ENCODE measurements at places on chromosomes 11 and 22. TPM values are rescaled to one million over a fixed set of nuclear protein-coding genes. Genes with fewer than 3 reads are reported as not detected.

CACNA1I gene
- total RNA-seq: not detected

DNA sequence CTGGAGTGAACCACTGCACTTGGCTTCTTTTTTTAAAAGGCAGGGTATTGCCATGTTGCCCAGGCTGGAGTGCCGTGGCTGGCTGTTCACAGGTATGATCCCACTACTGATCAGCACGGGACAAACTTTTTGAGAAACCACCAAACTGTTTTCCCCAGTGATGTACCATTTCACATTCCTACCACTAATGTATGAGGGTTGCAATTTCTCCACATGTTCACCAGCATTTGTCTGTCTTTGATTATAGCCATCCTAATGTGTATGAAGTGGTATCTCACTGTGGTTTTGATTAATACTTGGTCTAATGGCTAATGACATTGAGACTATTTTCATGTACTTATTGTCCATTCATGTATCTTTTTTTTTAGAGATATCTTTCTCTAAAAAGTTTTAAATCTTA is 41.5 kb upstream of the EP300 start:
- DNase-seq: no peak

MYO7A gene
- total RNA-seq: 8.3 TPM

- DNase-seq: peak; percentile 80
These were observed 2.6 kb upstream of the FTH1 start for GRCh38 chr11:61969838-61970662.

- no peak for DNase-seq
These were observed 1.9 kb upstream of the DGAT2 start for GRCh38 chr11:75766443-75767227.

APOL5 gene
- not detected for total RNA-seq

DNA sequence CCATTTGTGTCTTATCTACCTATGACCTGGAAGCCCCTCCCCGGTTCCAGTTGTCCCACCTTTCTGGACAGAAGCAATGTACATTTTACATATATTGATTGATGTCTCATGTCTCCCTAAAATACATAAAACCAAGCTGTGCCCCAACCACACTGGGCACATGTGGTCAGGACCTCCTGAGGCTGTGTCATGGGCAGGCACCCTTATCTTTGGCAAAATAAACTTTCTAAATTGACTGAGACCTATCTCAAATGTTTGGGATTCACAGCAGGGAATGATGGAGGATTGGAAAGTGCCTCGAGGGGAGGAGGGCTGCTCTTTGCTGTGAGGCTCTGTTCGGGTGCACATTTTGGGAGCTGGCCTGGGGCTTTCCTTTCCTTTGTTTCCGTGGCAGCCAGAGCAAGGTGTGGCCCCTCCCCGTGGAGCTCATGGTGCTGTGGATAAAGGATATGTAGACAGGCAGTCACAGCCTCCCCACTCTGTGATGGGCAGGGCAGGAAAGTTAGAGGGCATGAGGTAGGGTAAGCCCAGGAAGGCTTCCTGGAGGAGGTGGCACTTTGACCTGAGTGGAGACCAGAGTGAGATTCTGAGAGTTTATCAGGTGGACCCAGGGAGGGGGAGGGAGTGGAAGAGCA is 615.6 kb downstream of the TBC1D22A start:
- no peak for DNase-seq

DNA sequence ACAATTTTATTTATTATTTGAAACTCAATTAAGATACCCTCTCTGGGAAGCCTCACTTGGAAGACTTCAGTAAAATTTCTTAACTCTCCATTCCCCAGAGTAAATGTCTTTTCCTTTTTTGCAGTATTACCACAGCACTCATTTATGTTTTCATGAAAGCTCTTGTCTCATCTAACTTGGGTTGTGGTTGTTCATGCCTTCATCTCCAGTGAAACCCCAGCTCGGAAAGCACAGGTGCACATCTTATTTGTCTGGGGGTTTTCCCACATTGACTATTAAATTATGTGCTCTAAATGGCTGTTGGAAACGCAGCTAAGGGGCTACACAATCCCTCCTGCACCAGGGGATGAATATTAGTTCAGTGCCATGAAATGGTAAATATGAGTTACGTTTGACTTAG is 954.2 kb upstream of the RAG2 start:
- no peak for DNase-seq

DNA sequence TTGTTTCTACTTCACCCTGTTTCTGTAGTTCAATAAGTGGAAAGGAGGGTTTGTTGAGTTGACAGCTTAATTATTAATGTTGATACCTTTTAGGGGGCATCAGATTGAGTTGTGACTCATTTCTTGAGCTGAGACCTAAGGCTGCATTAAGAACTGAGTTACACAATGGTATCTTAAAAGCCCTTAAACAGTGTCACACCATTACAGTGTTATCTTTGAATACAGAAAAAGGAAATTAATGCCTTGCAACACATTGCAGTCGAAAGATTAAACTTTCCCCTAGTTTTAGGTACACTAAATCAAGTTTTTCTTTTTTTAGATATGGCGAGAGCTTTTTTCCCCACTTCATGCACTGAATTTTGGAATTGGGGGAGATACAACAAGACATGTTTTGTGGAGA is 16.7 kb downstream of the PAFAH1B2 start:
- no peak for DNase-seq

SPA17 gene
- total RNA-seq: 3.5 TPM

- DNase-seq: peak; percentile 63
These were observed 3.3 kb downstream of the FGF19 start for GRCh38 chr11:69700278-69701140.

MIAT gene
- total RNA-seq: 0.38 TPM

DNA sequence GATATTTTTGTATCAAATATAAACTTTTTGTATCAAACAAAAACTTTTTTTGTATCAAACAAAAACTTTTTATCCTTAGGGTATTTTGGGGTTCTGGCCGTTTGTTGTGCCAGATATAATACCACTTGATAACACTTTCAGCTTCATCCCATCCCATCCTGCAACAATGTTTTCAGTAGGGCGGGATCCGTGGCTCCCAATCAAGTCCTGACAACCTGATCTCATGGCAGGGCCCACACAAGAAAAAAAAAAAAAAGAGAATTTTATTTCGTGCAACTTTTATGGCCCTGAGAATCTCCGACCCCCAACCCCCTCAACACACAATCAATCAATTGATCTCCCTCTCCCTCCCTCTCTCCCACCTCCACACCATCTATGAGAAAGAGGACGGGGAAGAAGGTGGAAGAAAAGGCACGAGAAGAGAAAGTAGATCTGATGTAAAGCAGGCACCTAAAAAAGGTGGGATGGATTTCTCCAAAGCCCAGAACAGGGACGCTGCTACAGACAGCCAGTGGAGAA is 4749.6 kb upstream of the OR11H1 start:
- DNase-seq: no peak

- DNase-seq: no peak
These were observed 7.2 kb downstream of the CLMP start for GRCh38 chr11:123187665-123188507.

- no peak for DNase-seq
These were observed 150.1 kb upstream of the LRRC4C start for GRCh38 chr11:41609511-41609910.

GRCh38 chr11:82384308-82384707 is 349.4 kb downstream of the FAM181B start:
- no peak for DNase-seq

PRAME gene
- not detected for total RNA-seq

- peak; percentile 26 for DNase-seq
These were observed 816 bp downstream of the PDE3B start for GRCh38 chr11:14644226-14645014.

- no peak for DNase-seq
These were observed at the start of gene TP53AIP1 for GRCh38 chr11:128942817-128943427. TP53AIP1 (minus strand) TSS chr11:128942871; CDS start chr11:128937818, 5,053 bp downstream.

GRCh38 chr11:67463186-67463585 is 5.9 kb downstream of the TMEM134 start:
- no peak for DNase-seq

RRAS2 gene
- total RNA-seq: 97.5 TPM

DNA sequence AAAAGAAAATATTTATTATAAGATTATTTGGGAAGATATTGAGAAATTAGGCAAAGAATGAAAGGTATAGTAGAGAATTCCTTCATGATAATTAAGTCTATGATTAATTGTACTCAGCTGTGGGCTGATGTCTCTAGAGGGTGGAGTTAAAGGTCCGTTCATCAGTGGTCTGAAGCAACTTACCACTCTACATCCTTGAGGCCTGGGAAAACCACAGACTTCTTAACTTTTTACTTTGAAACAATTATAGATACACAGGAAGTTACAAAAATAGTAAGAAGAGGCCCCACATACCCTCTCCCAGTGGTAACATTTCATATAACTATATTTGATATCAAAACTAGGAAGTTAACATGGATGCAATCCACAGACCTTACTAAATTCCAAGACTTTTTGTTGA is 167.0 kb upstream of the NECTIN1 start:
- no peak for DNase-seq

DNA sequence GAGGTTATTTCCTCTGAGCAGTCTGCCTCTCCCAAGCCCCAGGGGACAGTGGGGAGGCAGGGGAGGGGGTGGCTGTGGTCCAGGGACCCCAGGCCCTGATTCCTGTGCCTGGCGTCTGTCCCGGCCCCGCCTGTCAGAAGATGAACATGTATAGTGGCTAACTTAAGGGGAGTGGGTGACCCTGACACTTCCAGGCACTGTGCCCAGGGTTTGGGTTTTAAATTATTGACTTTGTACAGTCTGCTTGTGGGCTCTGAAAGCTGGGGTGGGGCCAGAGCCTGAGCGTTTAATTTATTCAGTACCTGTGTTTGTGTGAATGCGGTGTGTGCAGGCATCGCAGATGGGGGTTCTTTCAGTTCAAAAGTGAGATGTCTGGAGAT is 3.1 kb downstream of the PIM3 start:
- no peak for DNase-seq

- no peak for DNase-seq
These were observed 369.3 kb upstream of the SYN3 start for GRCh38 chr22:33427461-33427860.

DNA sequence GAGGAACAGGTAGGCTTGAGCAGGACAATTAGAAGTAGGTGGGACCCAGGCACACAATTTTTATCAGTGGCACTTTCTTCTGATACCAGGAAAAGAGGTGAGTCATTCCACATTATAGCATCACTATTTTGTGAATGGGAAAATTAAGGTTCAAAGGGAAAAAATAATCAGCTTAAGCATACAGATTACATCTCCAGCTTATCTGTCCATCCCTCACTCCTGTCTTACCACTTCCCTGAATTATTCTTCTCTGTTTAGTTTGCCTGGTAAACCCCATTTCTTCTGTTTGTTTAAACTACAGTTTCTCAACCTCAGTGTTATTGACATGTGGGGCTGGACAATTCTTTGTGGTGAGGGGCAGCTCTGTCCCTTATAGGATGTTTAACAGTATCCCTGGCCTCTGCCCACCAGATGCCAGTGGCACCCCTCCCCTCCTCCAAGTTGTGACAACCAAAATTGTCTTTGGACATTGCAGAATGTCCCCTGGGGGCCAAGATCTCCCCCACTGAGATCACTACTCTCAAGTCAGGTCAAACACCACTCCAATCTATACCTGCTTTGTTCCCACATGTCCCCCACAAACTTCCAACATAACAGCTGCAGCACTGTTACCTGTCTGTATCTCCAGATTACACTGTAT is 8.5 kb upstream of the XBP1 start:
- DNase-seq: no peak

SAA4 gene
- not detected for total RNA-seq

- DNase-seq: no peak
These were observed 13.6 kb upstream of the MTNR1B start for GRCh38 chr11:92955860-92956259.

DNA sequence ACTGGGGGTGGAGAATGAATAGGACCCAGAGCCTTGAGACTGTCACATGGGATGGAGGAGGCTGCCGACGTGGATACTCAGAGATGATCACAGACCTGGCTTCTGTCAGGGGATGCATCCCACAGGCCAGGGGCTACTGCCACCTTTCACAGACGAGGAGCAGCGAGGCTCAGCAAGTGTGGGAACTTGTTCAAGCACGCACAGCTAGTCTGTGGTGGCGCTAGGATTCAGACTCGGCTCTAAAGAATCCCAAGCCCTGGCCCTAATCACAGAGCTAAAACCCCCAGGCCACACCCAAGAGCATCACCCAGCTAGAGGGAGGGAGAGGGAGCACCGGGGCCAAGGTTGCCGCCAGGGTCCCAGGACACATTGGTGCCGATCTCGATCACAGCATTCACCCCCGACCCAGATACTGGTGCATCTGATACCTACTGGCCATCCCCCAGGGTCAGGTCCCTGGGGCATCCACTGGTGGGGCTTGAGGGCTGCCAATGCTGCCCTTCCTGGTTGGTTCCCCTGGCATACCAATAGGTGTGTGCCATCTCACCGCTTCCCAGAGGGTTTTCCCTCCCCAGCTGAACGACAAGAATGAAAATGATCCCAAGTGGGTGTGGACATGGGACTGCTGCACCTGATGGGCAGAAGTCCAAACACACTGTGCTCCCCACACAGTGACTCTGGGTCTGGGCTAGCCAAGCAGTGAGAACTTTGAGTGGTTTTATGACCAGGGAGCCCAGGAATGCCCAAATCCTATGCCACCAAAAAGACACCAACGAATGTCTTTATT is 6.2 kb downstream of the CHST1 start:
- no peak for DNase-seq

DNA sequence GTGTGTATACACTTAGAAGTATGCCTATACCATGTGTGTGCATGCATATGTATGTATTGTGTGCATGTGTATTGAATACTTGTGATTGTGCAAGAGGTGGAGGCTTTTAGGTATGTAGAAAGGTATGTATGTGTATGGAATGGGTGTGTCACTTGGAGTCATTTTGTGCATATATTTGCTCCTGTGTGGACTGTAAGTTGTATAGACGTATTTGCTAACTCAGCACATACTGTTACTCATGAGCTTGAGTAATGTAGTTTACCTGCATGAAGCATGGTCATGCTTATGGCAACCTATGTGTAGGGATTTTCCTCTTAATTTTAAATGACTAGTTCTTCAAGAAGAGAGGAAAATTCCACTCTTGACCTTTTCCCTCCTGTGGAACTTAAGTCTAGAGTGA is 507.6 kb upstream of the LARGE1 start:
- DNase-seq: no peak

GRCh38 chr11:83361831-83362230 is 75.7 kb upstream of the CCDC90B start:
- no peak for DNase-seq

DNA sequence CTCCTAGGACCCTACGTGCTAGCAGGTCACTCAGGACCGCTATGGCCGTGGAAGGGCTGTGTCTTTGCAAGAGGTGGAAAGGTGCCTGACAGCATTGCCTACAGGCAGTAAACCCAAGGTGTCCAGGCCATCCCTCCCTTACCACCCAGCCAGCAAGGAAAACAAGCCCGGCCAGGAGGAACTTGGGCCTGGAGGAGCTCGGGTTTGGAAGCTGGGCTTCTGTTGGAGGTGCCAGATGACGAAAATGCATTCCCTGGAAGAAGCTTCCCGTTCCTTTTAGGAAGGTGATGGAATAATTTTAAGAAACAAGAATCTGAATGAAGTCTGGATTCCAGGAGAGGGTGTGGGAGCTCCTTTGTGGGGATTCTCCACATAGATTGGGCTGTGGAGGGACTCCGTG is 23.6 kb downstream of the FBLN1 start:
- no peak for DNase-seq

Data from dermis microvascular lymphatic vessel endothelial cell (primary cell).